ENCODE measurements at places on chromosomes 2 and 18.

- no peak for DNase-seq
Observed at GRCh38 chr2:19532547-19533196, 174.2 kb upstream of the OSR1 start.

DNA sequence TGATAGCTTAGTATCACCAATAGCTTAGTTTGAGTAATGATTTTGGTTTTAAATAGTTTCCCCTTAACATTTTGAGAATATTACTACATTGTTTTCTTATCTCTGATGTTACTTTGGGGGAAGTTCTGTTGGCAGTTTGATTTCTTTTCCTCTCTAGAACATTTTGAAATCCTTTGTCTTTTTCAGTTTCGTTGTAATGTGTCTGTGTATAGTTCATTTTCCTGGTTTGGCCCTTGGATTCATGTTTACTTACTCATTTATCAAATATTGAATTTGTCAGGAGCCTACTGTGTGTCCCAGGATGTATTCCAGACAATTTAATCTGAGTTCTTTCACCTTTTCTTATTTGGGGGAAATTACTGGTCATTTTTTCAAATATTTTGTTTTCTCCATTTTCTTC is 16.7 kb downstream of the ANKRD12 start:
- DNase-seq, result no peak

GRCh38 chr2:102704531-102704930 is 57.3 kb upstream of the TMEM182 start:
- no peak for DNase-seq

DNA sequence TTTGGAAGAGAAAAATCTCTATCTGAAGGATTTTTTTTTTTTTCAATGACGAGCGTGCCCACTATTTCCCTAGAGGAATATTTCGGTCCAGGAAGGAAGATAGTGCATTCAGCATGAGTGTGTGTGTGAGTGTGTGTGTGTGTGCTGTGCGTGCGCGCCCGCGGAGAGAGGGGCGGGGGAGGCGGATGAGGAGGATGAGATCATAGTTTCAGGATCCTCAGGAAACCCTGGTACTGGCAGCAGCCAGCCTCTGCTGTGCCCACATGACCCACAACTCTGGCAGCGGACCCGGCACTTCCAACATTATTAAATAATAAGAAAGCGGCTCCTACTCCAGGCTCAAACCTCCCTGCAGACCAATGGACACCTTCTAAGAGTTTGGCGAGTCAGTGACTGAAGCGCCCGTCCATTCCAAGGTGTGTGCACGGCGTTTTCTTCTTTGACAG is 217.0 kb upstream of the DTNA start:
- DNase-seq, result no peak

GRCh38 chr2:37011130-37011529 is 44.8 kb upstream of the STRN start:
- no peak for DNase-seq

- DNase-seq, result no peak
Observed at GRCh38 chr2:11100130-11100529, 55.1 kb upstream of the SLC66A3 start.

DNA sequence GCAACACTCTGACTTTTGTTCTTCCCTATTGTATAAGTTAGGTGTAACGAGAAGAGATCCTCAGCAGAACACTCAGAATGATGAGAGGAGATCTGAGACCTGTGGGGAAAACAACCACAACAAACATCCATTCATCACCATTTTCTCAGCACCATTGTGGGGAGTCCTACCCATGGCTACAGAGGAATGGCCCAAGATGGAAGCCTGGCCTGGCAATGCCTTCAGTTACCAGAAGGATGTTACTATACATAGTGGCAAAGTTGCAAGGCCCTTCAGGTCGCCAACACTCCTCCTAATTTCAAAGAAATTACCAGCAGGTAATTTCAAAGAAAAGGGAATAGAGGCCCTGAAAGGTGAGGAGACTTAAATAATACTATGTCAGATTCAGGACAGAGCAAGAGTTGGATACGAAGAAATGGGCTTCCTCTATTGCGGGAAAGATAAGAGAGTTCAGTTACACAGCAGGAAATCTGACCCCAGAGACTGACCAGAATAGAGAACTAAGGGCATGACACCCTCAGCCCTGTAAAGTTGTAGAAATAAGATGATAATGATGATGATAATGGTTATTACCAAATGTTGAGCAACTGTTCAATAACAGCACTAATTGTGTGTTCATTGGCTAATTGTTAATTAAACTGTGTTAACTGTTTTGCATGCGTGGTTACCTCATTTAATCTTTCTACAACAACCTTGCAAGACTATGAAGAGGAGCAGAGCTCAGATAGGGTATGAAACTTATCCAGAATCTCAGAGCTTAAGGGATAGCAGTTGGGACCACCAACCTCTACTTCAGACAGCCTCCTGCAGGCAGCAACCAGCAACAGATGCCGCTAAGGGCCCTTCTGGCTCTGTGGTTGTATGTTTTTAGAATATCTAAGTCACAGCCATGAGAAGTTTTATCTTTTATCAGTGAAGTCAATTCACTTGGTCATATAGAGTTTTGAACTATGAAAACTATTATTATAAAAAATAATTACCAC is 37.5 kb downstream of the DHRS9 start:
- DNase-seq, result no peak

DNA sequence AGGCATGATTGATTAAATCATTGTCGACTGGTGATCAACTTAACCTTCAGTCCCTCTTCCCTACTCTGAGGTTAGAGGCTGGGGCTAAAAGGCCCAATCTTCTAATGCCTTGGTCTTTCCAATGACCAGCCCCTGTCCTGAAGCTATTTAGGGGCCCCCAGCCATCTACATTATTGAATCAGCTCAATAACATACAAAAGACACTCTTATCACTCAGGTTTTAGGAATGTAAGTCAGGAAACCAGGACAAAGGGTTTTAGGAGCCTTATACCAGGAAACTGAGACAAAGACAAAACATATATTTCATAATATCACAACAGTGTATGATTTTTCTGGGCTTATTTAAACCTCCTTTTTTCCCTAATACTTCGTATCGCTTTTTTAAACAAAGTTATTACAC is 198.6 kb downstream of the RNF152 start:
- no peak for DNase-seq

DNA sequence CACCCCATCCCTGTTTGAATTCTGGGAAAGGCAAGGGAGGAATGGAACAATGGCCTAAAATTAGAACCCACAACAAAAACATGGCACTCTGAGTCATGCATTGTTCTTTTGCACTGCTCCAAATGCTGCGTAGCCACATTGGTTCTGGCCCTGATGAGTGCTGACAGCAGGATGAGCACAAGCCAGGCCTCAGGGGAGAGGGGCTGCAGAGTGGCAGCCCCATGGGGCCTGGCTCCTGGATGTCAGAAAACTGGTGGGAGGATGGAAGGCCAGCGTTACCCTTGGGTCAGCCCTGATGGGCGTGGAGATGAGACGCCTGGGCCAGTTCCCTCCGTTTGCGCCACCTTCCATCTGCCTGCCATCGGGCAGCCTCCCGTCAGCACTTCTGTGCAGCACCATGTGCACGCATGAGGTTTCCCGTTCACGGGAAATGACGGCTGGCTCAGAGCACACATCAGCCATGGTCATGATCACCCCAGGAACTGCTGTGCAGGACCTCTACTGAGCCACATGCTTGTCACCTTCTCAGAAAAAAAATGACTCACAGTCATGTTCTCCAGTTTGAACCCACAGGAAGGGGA is 65.6 kb downstream of the CYP26B1 start:
- DNase-seq, result no peak

DNA sequence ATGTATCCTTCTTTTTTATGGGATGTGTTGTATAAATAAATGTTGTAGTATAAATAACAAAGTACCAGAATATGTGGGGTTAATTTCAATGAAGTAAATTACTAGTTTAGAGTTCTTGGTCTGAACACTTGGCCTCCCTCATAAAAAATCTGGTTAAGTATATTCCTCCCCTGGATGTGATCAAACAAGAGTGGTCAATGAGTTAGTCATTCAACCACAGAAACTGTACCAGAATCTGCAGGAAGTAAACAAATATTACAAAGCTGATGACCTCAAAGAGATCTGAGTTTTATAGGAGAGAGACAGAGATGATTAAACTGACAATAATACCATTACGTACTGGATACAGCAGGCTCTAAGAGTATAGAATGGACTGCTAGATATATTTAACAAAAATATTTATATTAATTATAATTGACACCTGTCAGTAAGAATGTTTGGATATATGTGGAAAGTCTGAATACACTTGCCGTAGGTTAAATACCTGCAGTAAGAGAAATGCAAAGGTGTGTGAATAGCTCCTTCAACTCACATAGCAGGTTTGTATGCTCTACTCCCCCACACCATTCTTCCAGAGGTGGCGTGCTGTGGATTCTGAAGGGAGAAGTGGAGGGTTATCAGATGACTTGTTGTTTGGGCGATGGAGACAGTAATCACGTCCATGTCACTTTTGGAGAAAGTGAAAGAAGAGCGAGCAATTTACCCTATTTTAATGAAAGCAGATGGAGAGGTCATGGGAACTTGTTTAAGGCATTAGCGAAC is 108.3 kb upstream of the LRATD1 start:
- no peak for DNase-seq

DNA sequence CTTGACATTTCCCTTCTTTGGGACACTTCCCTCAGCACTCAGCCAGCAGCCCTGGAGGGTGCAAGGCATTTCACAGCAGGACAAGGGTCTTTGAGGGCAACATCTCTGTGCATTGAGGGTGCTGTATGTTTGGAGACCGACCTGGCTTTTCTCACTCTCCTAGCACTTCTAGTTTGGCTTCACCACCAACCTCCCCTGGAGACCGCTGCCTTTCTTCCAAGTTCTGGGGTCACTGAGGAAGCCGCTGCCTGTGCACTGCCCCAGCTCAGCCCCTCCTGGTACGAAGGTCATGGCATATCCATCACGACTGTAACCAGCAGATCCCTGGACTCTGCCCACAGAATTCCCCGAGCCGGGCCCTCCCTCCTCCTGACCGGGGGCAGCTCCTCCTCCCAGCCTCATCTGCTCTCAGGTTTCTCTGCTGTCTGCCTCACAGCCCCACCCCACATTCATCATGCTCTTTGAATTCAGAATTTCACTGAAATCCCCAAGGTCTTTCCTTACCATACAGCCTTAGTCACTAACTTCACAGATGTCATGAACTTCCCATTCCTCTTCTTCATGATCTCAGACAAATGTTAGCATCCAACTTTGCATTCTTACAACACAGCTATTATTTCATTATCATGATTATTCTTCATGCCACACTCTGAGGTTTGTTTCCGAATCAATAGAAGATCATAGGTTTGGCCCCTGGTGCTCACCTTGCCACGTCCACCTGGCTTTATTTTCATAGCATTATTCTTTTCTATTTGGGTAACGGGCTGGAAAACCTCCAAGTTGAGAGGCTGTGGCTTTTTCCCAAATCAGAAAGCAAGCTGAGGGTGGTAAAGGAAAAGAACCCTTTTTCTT is 113.0 kb upstream of the COPS8 start:
- DNase-seq, result no peak

- DNase-seq, result no peak
Observed at GRCh38 chr2:88061295-88061694, 5.7 kb upstream of the KRCC1 start.

- no peak for DNase-seq
Observed at GRCh38 chr2:191150230-191150599, 579 bp downstream of the STAT4 start.

GRCh38 chr2:237576974-237577373 is 10.6 kb downstream of the PRLH start:
- no peak for DNase-seq

GRCh38 chr2:111250448-111251030 is 129.8 kb downstream of the BCL2L11 start:
- DNase-seq, result no peak

DNA sequence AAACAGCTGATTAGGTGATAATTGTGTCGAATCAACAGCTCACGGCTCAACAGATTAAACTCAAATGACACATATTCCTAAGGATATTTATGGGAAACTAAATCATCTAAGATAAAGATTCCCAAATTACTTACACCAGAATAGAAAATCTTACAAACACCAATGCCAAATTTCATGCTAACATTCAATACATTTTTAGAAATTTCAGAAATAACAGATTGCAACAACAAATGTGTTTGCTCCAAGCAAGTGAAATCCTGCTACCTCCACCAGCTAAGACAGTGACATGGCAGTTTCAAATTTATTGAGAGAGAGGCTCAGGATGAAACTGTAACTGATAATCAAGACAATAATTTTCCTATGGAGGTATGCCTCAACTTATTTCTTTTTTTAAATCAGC is 65.0 kb upstream of the EPB41L3 start:
- no peak for DNase-seq

- no peak for DNase-seq
Observed at GRCh38 chr2:104863468-104864279, 9.8 kb downstream of the POU3F3 start.

DNA sequence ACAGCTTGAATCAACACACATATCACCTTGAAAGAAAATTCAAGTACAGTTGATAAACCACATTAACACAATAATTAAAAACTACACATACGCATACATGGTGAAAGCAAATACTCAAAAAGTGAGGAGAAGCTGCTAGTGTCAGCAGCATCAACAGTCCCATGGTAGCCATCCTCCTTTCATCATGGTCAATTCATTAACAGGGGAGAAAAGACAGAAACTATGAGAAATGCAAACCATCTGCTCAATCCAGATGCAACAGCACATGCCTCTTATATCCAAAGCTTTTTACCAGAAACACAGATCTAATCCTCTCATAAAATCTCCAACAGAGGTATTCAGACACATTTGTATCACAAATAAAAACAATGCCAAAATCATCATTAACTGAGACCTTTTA is 81.9 kb upstream of the CHRNA1 start:
- DNase-seq, result no peak

DNA sequence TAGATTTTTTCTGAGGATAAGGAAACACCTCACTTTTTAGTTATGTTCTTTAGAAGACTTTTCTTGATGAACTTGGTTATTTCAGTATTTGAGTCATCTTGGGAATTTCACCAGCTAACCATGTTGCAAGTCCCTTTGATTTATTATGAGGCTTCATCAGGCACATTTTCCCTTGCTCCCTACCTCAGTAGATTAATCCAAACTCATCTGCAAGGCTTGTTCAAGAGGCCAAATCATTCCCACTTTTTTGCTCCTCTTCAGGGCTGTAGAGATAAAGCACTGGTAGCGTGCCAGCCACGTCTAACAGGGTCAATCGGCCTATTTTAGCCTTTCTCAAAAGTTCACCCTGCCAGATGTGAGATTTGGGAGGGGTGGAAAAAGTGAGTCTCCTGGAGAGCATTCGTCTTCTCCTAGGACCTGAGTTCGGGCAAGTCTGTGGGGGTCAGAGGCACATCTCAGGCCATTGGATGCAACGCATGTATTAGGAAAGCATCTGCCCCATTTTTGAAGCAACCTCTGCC is 120.3 kb downstream of the RDH14 start:
- no peak for DNase-seq

All from activated gamma-delta T cell (primary cell).